ENCODE measurements at places on chromosomes 1 and 21.

DNA sequence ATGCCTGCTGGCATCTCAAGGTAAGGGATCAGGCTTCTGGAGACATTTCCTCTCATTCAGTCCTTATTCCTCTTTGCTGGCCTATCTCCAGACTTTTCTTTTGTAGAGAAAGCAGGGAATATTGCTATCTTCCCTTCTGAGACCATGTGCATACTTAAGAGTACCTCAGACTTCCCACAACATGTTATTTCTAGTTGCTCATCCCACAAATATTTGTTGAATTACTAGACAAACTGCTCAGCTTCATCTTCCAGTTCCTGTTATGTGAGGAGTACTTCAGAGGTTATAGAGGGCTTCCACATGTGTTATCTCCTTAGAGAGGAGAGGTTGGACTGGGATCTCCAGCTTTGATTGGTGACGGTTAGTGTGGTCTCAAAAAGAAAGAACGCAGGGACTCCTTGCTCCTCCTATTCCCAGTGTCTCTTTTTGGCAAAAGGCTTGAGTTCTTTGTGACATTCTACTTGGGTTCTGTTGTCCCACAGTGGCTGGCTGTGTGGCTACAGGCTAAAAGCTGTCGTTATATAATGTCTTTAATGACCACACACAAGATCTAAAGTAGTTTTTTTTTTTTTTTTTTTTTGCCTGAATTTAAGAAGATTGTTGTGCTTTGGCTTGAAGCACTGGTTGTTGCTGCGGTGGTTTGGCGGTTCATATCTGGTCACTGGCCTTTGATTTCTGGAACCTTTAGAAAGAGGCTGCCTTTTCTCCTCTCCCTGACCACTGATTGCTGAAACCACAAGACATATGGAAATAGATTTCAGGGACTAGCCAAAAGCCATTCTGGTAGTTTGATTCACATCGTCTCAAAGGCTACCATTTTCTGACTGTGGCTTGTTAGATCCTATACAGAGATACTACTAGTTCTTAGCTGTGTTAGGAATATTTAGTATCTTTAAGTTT is 78.7 kb downstream of the FGGY start:
- no peak for DNase-seq

GRCh38 chr1:27136998-27137542 is 17.9 kb downstream of the SLC9A1 start:
- no peak for DNase-seq

DNA sequence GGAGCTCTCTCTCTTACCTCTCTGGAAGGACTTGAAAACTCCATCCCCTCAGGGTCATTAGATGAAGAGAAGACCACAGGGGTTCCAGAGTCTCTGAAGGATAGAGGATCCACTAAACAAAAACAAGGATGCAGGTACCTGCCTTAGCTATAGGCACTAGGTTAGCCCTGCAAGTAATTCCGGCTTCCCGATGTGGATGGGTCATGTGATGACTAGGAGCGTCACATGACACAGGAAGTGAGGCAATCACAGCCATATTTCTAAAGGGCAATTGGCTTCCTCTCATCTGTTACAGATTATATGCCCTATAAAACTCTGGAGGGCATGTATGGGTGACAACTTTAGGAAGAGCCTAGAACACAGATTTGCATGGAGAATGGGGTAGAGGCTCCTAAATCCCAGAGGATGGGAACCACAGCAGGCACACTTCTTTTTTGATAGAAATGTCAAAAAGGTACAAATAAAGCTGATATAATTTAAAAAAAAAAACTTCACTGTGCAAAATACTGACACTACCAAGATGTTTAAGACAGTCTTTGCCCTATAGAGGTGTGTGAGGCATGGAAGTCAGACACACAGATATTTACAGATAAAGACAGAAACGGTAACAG is 14.1 kb downstream of the ENTREP3 start:
- peak; percentile 76 for DNase-seq

DNA sequence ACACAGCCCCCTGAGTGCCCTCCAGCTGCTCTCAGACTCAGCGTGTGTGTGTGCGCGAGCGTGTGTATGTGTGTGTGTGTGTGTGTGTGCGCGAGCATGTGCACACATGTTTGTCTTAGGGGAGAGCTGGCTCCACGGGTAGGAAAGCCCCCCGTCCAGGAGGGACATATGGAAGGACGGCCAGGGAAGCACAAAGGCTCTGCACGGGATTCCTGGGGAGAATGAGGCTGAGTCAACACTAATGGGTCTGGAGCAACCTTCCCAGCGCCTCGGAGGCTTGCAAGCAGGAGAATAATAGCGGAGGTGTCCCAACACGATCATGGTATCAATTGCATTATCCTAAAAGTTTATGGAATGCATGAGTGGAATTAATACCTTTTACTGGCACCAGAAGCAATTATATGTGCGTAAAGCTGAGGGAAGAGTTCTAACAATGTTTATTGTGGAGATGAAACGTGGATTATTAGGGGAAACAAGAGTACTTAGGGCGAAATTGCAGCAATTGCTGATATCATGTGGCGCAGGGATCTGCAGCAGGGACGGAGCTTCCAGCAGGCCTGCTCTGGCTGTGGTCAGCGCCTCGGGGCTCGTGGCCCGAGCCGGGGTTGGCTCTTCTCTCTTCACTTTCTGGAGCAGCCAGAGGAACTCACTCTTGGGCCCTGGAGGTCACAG is 40.3 kb upstream of the CCDC27 start:
- DNase-seq, result no peak

DNA sequence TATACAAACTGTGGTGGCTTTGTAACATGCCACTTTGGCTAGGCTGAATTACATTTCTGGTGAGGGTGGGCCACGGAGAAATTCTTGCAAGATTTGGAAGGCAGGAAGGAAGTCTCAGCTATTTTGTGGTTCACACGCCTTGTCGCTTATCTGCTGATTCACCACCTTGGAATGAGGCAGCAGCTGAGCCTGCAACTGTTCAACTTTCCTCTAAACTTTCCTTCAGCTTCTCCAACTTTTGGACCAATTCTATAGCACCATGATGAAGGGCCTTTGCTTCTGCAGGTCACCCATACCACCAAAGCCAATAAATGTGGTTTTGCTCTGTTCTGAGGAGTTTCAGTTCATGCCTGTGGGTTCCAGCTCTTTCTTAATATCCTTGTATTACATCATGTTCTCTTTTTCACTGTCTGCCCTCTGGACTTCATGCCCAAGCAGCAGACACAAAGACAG is 337.6 kb upstream of the SNX7 start:
- no peak for DNase-seq

- DNase-seq, result no peak
Measured at GRCh38 chr1:206011057-206011456, 7.9 kb upstream of the RAB7B start.

GRCh38 chr1:15723631-15724246 is 12.3 kb upstream of the SLC25A34 start:
- no peak for DNase-seq
